ENCODE measurements at places on chromosomes 2 and 18. TPM values are rescaled to one million over a fixed set of nuclear protein-coding genes. Genes with fewer than 3 reads are reported as not detected.

NOL4 gene
- 0.09 TPM for total RNA-seq

POTEC gene
- not detected for total RNA-seq

NPHP1 gene
- total RNA-seq = 6.9 TPM

PHLPP1 gene
- 7.5 TPM for total RNA-seq

ARHGAP28 gene
- total RNA-seq = 26.1 TPM

Measured in muscle of leg (tissue), 16 donors.